Retina (tissue), 1 donor: ENCODE measurements at places on chromosomes 5 and 9.

GRCh38 chr9:134554373-134555093, 87.1 kb upstream of the COL5A1 start:
- no peak for DNase-seq

DNA sequence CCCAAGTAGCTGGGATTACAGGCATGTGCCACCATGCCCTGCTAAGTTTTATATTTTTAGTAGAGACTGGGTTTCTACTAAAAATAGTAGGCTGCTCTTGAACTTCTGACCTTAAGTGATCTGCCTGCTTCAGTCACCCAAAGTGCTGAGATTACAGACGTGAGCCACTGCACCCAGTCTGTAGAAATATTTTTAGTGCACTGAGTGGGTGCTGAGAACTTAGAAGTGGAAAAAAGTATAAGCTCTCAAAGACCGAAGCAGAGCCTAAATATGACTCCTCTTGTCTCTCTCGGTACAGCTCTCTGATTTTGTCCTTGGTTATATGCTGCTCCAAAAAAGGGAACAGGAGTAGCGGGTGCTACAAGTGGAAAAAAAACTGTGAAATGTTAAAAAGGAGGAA, 353.8 kb upstream of the IZUMO3 start:
- no peak for DNase-seq

- no peak for DNase-seq
Measured at GRCh38 chr5:113278976-113279375, 155.8 kb downstream of the TSSK1B start.

DNA sequence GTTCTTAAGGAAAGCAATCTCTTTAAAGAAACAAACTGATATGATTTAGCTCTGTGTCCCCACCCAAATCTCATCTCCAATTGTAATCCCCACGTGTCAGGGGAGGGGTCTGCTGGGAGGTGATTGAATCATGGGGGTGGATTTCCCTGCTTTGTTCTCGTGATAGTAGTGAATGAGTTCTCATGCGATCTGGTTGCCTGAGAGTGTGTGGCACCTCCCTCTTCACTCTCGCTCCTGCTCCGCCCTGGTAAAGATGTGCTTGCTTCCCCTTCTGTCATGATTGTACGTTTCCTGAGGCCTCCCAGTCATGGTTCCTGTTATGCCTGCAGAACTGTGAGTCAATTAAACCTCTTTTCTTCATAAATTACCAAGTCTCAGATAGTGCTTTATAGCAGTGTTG, 412.7 kb upstream of the SMC2 start:
- DNase-seq, result no peak

DNA sequence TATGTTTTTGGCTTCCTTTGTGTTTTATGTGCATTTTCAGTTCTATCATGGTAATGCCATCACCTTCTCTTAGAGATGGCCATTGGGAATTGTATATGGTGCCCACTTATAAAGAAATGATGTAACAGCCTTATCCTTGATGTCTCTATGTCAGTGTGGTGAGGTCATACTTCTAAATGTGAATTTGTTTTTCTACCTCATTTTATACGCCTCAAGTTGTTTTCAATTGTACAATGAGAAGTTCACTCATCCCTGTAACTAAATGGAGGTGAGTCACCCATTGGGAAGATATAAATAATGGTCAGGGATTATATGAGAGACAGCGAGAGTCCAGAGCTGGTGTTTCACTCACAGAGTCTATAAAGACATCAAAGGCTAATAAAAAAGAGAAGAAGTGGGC, 402.4 kb downstream of the AGTPBP1 start:
- DNase-seq, result no peak

DNA sequence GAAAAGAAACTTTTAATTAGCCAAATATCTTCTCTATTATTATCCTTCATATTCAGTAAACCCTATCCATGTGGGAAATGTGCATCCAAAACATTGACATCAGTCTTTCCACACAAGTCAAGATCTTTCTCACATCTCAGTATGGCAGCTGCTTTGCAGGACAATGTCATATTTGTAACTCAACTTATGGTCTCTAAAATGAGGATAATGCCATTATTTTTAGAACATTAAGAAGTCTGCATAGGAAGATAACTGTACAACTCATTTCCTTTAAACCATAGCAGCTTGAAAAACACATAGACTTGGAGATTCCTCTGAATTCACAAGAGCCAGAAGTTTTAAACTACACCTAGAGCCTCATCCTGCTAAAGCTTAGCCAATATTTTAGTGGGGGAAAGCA, 43.7 kb downstream of the MCTP1 start:
- no peak for DNase-seq

- DNase-seq, result no peak
Measured at GRCh38 chr9:112168197-112168596, 6.9 kb downstream of the SUSD1 start.

GRCh38 chr5:149323210-149323609, 22.1 kb upstream of the GRPEL2 start:
- DNase-seq, result no peak

DNA sequence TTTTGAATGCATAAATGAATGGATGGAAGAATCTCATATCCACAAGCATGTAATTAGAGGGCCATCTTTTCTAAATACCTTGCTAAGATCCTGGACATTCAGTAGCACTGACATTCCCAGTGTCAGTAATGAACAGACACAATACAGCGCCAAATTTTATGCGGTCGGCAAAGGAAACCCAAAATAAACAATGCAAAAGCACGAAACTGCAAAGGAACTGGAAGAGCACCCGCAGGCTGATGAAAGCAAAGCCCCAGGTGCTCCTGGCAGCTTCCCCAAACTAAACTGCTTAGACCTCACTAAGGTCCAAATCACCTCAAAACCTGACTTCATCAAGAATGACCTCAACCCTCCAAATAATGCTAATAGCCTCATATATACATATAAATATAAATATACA, 102.0 kb downstream of the GPR21 start:
- DNase-seq, result no peak

GRCh38 chr5:147084702-147085101, 150.1 kb upstream of the STK32A start:
- peak; percentile 60 for DNase-seq

DNA sequence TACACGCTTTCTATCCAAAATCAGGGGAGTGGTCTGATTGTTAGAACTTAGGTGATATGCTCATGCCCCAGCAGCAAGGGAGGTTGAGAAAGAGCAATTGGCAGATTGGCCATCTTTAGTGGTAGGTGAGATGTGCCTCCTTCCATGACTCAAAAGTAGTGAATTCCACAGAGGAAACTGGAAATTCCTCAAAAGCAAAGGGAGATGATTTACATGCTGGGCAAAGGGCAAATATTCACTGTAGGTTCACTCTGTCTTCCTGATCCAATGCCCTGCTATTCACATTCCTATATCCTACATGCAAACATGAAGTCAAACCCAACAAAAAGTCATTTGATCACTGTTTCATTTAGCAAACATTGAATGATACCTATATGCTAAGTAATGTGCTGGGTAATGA, 130.1 kb upstream of the ZNF608 start:
- DNase-seq, result no peak

DNA sequence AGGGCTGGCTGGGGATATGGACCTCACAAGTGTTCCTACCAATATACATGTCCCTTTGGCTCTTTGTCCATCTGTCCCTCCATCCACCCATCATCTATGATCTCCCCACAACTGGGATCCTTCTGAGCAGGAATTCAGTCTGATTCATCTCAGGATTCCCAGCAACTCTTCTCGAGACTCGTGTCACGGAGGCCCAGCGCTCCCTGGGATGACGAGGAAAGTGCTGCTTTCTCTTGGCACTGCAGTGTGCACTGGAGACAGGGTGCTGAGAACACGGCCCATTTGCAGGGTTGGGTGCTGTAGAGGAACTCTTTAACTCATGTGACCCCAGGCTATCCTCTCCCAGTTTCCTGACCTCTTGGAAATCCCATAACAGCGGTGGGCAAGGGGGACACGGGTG, 72.9 kb downstream of the ANGPTL2 start:
- no peak for DNase-seq

DNA sequence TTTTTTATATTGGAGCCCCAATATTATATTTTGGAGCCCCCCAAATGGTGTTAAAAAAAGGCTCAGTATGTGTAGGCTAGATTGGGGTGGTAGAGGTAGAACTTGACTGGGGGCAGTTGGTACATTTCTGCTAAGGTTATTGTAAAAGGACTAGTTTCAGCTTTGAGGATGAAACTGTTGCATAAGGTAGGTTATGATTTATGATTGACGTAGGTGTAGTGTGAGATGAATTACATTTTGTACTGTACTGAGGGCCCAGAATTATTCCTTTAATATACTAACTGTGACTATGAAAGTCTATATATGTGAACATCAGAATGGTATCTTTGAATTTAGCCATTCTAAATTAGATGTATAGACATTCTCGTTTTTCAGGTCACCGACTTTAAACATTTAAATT, 3.6 kb downstream of the RIC1 start:
- DNase-seq, result no peak

DNA sequence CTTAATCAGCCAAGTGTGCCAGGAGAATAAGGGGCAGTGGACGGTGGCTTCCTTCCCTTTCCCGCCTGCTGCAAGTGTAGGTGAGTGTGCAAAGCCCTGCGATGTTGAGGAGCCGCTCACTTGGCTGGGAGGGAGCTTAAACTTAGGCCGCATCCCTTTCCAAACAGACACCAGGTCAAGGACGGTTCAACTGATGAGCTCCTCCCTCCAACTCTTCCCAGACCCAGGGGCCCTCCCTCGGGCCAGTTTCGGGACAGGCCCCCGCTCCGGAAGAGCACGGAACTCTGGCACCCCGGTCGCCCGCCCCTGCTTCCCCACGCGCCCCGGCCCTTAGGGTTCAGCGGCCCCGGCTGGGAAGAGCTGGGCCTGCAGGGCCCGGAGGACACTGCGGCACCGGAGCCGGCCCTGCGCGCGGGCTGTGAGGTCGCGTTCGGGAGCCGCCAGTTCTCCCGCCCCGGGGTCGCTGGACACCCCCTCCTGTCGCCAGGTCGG, 481 bp downstream of the MRPL36 start:
- DNase-seq, result no peak

- no peak for DNase-seq
Measured at GRCh38 chr9:77561331-77562018, 86.6 kb downstream of the GNA14 start.
